Hypothalamus (tissue), 51 donors: ENCODE measurements at places on chromosomes 2 and 18.

DNA sequence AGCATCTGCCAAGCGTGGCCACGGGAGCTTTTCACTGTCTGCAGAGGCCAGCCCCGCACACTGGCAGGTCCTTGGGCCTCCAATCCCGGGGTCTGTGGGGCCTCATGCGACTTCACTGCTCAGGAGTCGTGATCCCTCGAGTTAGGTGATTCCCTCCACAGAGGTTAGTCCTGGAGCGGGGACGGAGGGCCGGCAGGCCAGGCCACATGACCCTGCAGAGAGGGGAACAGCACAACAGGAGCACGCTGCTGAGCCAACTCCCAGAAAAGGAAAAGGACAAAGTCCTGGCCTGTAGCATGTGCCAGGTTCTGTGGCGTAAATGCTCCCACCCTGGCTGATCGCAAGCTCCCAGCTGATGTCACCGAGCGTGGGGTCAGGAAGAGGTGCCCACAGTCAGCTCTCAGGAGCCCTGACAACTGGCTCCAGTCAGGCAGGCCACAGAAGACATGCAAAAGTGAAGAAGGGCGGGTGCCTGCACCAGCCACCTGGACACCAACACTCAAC is 15.3 kb upstream of the PRLH start:
- DNase-seq = no peak

GRCh38 chr2:8312861-8313830 is 368.7 kb upstream of the ID2 start:
- DNase-seq = no peak

- DNase-seq = no peak
Measured at GRCh38 chr2:121489284-121489683, 41.4 kb upstream of the RNU4ATAC start.

GRCh38 chr2:239919774-239920692 is 105.1 kb downstream of the NDUFA10 start:
- no peak for DNase-seq

DNA sequence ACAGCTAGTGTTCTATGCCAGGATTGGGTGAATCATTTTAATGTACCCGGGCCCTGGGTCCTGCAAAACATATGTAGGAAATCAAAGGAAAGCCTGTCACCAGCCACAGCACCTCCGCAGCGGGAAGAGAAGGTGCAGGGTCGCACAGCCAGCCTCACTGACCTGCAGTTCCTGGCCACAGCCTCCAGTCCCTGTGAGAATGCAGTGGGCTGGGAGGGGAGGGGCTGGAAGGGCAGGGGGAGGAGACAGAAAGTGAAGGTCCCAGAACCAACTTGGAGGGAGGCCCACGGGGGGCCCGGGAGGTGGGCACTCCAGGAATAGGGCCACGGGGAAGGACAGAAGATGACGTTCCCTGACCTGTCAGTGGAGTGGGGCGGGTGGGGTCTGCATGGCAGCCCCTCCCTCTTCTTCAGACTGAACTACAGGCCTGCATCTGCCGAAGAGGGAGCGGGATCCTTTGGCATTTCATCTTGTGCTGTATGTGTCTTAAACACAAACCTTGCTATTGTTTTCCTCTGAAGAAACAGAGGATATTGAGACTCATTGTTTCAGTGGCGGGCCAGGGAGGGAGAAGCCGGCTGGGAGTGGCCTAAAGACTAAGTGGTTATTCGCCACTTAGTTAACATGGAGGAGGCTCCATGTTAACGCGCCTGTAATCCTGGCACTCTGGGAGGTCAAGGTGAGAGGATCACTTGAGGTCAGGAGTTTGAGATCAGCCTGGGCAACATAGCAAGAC is 7.5 kb downstream of the MAL start:
- DNase-seq = no peak

GRCh38 chr18:51879329-51879728 is 460.7 kb upstream of the DCC start:
- DNase-seq = no peak

GRCh38 chr2:38665854-38666555 is at the start of gene GALM:
GALM (plus strand) TSS chr2:38666114; CDS start chr2:38666162, 48 bp downstream.
- DNase-seq = peak; percentile 43

DNA sequence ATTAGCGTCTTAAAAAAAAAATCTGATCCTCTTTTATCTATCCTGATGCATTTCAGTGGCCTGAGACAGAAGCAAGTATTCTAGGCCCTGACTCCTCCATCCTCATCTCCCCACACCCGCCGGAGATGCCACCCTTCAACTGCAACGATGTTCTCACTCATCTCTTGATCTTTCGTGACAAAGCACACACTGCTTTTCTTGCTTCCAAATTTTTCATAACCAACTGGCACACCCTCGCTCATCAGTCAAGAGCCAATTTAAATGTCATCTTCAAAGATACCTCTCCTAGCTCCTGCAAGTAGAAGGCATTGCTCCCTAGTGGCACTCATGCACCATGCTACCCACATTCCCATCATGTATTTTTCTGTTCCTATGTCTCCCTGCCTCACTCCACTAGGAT is 115.0 kb downstream of the STK39 start:
- DNase-seq = no peak

GRCh38 chr2:54420524-54421172 is 35.5 kb upstream of the SPTBN1 start:
- DNase-seq = no peak

- DNase-seq = no peak
Measured at GRCh38 chr2:220163486-220163885, 536.1 kb downstream of the SLC4A3 start.

- no peak for DNase-seq
Measured at GRCh38 chr2:28487258-28487657, 8.6 kb upstream of the PLB1 start.

- DNase-seq = no peak
Measured at GRCh38 chr2:30315391-30316063, 84.2 kb downstream of the LBH start.

DNA sequence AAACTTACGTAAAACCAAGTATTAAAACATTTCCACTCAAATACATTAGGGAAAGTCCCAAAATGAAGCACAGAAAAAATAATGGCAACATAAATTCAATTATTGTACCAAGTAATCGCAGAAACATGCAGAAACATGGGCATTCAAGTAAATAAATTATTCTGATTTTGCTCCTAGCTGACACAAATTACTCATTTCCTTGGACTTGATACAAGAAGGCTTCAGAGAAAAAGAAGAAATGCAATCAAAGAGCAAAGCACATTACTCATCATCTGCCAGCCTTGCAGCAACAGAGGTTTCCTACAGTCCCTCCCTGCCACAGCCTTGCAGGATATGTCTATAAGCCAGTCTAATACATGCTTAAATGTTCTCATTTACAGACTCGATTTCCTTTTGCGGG is 439.8 kb upstream of the LYPD1 start:
- no peak for DNase-seq

- no peak for DNase-seq
Measured at GRCh38 chr18:36284671-36285295, 12.7 kb upstream of the FHOD3 start.

GRCh38 chr2:10573709-10574108 is 116.1 kb downstream of the NOL10 start:
- no peak for DNase-seq

DNA sequence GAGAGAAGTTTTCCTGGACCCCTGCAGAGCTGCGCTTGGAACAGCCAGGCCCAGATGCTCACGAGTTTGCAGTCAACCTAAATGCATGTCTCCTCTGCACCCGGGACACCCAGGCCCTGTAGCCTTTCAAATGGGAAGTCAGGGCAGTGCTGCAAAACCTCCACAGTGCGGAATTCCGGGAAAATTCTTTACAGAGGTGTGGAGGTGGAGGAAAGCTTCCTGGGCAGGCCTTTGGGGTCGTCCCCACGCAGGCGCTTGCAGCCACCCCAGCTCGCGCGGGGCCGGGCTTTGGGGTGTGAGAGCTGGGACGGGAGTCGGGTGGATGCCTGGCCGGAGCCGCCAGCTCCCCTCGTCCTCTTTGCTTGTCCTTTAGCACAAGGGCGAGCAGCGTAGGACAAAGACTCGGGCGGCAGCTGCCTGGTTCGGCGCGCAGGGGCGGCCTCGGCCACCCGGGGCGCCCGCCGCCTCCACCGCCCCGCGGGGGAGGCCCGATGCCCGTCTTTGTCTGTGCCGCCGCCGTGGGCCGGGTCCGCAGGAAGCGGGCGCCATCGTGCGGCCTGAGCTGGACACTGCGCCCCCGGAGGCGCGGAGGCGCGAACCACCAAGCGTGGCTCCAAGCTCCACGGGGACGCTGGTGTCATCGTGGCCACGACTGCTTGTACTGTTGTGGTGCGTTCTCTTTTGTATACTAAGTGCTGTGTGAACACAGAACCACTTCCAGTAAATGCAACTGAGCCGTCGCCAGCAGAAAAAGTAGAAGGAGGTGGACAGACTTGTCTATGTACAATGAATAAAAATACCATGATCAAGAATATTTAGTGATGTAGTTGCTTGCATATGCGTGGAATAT is 28.2 kb upstream of the BCL11A start:
- peak; percentile 27 for DNase-seq

DNA sequence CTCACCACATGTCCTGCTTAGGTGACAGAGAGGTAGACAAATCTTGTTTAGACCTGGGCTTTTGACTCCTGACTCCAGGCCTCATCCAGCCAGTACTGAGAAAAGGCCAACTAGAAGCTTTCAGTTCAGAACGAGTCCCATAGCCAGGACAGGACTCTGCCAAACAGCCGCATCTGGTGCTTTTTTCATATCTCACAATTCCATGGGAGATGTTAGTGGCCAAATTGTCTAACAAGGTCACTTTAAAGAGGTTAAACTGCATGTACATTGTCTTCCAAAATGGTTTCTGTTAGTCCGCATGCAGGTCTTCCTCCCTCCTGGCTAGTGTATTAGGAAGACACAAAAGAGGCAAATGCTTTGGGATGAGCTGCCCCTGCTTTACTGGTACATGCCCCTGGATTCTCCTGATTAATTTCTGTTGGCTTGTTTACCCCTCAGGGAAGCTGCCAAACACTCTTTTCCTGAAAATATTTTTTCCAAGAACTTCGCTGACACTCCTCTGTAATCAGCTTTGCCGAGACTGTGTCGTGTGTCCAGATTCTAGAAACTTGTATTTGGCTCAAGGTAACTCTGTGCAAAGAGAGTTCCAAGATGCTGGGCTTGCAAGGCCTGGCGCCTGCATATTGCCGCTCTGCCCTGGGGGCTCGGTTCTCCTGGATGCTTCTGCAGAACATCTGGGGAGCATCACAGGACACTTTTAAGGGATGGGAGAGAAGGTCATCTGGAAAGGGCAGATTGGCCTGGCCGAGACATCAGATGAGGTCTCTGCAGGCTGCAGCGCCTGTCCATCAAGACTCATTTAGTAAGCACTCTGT is 209.2 kb upstream of the APCDD1 start:
- DNase-seq = no peak

DNA sequence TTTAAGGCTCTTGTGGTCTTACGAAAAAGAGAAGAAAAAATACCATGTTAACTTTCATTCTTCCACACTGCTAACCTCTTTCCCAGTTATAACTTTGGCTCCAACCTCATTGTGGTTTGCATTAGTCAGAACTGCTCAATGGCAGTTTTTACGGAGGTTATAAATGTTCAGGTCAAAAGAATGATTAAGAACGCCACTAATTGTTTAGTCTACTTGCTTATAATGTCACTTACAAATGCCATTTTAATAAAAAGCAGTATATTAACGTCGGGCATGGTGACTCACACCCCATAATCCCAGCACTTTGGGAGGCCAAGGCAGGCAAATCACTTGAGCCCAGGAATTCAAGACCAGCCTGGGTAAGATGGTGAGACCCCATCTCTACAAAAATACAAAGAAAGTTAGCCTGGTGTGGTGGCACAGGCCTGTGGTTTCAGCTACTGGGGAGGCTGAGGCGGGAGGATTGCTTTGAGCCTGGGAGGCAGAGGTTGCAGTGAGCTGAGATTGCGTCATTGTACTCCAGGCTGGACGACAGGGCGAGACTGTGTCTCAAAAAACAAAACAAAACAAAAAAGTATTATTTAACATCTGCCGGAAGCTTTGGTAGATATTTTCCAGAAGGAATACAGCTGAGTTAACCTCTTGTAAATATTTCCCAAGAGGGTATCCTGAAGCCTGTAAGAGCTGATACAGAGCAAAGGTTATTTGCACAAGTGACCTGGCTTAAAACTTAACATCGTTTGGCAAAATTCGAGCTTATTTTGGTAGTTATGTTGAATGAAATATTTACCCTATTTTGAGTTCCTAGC is 5.1 kb downstream of the AGPS start:
- no peak for DNase-seq

DNA sequence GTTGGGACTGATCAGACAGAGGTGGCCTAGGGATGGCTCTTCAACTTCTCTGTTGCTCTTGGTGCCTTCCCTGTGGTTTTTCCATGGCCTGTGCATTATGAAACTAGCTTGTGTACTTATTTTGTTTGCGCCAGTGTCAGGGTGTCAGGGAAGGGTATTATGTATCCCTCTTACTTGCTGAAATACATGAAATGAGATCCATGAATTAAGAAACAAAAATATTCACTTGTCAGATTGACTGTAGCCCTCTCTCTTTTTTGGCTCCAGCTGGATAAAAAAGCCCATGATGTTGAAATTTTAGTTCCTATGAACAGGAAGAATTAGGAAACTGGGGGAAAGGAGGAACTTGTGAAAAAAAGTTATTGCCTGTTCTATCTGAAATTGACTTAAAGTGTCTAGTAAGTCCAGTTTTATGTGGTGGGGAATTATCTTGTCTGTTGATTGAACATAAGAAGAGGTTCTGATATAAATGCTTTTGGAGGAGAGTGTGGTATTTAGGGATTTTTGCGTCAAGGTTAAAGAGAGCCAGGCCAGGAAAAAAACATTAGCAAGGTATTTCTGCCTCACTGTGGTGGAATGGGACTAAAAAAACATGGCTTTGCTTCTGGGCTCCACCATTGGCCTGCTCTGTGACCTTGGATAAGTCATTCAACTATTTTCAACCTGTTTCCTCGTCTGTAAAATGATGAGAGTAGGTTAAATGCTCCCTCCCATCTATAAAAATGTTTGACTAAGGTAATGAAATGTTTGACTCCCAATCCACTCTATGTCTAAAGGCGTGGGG is 12.0 kb downstream of the UGP2 start:
- DNase-seq = no peak

DNA sequence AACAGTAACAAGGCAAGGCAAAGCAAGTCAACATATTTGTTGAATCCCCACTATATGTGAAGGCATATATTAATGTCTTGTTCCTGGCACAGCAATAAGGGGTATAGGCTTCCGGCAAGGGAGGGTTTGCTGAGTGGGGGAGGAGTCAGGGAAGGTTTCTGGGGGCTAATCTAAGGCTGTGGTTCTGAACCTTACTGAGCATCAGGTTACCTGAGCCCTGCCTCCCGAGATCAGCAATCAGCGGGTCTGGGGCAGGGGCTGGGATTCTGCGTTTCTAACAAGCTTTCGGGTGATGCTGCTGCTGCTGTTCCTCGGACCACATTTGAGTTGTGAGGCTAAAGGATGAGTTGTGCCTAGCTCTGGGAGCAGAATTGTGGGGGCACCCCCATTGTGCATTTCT is 401.7 kb upstream of the SPRED2 start:
- DNase-seq = no peak

GRCh38 chr2:196441527-196441926 is 198.0 kb upstream of the CCDC150 start:
- no peak for DNase-seq

- no peak for DNase-seq
Measured at GRCh38 chr2:5898667-5899066, 206.5 kb downstream of the SOX11 start.
